CD4-positive, alpha-beta T cell (primary cell): ENCODE measurements at places on chromosomes 13 and 19.
A peak's percentile ranks its signal among the peaks of the same experiment; 100 is the strongest.

DNA sequence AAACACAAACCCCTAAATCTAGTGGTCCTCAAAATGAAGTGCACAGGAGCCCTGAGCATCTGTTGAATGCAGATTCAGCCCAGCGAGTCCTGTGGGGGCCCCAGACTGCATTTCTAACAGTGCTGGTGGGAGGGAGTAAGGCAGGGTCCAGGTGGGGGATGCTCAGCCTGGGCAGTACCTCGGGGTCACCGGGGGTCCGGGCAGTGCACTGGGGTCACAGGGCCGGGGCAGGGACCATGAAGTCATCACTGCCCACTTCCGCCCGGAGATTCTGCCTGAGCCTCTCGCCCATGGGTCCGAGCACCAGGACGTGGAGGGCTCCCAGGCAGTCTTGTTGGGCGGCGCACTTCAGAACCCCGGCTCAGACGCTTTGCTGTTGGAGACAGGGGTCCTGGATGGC, 838 bp upstream of the ATP4B start:
- no peak for DNase-seq

DNA sequence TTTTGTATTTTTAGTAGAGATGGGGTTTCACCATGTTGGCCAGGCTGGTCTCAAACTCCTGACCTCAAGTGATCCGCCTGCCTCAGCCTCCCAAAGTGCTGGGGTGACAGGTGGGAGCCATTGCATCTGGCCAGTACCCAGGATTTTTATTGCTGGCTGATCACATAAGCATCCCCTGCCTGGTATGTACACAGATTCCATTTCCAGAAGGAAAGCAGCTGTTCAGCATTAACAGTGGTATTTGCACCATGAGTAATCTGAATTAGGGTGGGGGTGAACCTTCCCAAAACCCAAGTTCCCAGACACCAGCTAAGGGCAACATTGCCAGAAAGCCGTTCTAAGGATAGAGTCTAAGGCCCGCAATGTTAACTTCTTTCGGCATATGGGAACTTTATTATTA, 7.3 kb downstream of the ZNF555 start:
- DNase-seq: no peak

DNA sequence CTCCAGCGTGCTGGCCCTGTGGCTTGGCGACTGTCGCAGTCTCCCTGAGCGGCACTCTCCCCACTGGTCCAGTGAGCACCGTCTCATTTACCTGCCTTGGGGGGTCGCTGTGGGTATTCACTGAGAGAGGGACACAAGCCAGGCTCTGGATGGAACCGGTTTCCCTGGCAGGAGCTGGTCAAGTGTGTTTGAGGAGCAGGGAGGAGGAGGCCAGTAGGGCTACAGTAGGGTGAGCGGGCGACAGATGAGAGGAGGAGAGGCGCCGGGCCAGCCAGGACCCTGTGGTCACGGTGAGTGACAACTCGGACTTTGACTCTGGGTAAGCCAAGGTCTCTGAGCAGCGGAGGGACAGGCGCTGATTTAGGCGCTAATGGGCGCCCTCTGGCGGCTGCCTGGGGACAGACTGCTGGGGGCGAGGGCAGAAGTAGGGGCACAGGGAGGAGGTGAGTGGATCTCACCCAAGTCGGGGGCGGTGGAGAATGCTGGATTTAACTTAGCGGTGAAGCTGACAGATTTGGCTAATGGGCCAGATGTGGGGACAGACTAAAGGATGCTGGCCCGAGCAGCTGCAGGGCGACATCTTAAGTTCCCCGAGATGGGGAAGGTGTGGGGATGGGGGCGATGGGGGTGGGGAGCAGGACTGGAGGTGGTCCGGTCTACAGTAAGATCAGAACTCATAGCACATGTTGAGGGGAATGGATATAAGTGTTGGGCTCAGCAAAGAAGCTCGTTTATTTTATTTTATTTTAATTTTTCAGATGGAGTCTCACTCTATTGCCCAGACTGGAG, 4.7 kb upstream of the PRMT1 start:
- DNase-seq: peak; percentile 67

GRCh38 chr13:84279166-84279565, 396.9 kb upstream of the SLITRK1 start:
- DNase-seq: no peak

GRCh38 chr19:6662702-6663101, 7.3 kb downstream of the TNFSF14 start:
- DNase-seq: no peak

- no peak for DNase-seq
These were observed 211.8 kb upstream of the SOX1 start for GRCh38 chr13:111855191-111855590.

- peak; percentile 56 for DNase-seq
These were observed 154.2 kb upstream of the KLF12 start for GRCh38 chr13:74288361-74288911.
